GM04503 (cell line): ENCODE measurements at places on chromosomes 16 and 17.

DNA sequence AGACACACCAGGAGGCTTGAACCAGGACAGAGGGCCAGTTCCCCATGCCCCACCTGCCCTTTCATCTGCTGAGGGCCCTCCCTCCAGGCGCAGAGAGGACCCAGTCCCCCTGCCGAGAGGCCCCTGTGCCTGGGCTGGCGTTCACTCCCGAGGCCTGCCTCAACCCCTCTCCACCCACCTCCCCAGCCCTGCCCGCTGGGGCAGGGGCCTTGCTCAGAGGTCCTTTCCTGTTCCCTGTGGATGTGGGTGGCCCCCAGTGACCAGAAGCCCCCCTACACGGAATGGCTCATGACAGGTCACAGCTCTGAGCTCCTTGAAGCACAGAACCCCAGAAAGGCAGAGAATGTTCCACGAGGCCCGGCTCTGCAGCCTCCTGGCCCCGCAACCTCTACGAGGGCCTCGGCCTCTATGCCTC, 6.7 kb downstream of the TMC6 start:
- DNase-seq: no peak

DNA sequence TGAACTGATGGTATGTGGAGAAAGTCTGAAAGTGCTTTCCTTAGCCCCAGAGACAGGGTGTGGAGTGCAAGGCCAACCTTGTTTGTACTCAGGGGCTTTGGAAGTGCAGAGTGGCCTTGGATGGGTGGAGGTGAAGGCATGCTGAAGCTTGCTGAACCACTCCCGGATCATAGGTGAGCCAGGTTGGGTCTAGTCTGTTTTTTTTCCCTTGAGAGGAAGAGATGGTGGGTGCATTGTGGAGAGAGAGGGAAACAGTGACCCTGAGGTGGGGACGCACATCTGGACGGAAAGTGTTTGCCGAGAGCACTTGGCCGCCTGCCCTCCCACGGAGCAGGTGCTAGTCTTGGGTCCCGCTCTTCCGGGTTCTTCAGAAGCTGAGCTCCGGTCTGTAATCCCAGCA, 12.5 kb downstream of the ABAT start:
- DNase-seq: no peak

- no peak for DNase-seq
Measured at GRCh38 chr17:27109346-27109745, 184.6 kb upstream of the WSB1 start.

GRCh38 chr16:16025214-16025968, 76.0 kb downstream of the ABCC1 start:
- peak; percentile 78 for DNase-seq

DNA sequence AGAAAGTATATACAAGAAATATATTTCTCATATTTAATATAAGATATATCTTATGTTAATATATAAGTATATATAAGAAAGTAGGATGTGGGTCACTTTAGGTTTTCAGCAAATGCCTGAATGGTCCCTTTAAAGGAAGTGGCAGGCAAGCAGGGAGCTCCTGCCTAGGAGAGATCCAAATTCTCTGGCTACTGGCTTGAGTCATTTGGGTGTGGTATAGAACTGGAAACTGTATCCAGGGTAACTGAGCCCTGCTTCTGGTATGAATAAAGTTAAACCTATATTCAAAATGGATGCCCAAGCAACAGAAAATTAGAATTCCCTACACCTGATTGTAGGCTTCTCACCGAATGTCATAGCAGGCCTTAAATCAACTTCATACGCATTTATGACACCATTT, 144.4 kb downstream of the ZNF18 start:
- no peak for DNase-seq

GRCh38 chr17:27525316-27525715, 69.1 kb downstream of the KSR1 start:
- DNase-seq: no peak
